ENCODE measurements at places on chromosomes 12 and 14. TPM values are rescaled to one million over a fixed set of nuclear protein-coding genes. Genes with fewer than 3 reads are reported as not detected.
A peak's percentile ranks its signal among the peaks of the same experiment; 100 is the strongest.

GRCh38 chr14:49972823-49973222 is 79.9 kb downstream of the ARF6 start:
- H3K27ac ChIP-seq: peak overlapping the region; percentile 95
- DNase-seq: no peak
- H3K4me3 ChIP-seq: no peak overlapping the region
- H3K4me1 ChIP-seq: peaks cover 47% of the 10 kb centered on the region
- H3K36me3 ChIP-seq: no peaks in the 10 kb centered on the region

DNA sequence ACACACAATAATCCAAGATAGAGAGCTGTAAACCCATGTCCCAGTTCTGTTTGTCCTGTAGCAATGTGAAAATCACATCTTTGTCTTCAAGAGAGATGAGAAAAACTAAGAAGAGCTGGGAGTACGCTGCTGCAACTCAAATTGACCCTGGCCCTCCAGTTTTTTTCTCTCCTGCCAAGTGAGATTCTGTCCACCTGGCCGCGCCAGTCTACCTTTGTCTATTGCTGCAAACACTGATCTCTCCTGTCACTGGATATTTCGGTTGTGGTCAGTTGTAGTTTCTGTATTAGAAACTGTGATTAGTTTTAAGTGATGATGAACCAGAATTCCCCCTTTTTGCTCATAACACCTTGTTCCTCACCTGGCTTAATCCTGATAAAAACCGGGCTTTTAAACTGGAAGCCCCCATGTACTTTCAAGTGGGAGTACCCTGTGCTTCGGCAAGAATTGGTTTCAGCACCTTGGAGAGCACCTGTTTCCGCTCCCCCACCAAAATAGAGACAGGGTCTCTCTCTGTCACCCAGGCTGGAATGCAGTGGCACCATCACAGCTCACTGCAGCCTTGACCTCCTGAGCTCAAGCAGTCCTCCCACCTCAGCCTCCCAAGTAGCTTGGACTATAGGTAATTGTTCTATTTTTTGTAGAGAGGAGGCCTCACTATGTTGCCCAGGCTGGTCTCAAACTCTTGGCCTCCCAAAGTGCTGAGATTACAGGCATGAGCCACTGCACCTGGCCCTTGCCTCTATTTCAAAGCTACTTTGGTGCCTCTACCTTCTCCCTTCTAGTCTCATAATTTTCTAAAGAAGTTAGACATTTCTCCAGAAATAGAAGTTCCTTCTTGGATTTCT is 156.8 kb downstream of the PHETA1 start:
- no peaks in the 10 kb centered on the region for H3K27me3 ChIP-seq
- no peak overlapping the region for H3K27ac ChIP-seq
- H3K4me3 ChIP-seq: no peak overlapping the region

GRCh38 chr12:6272300-6273204 is 37.9 kb upstream of the PLEKHG6 start:
- H3K4me3 ChIP-seq: no peak overlapping the region
- no peaks in the 10 kb centered on the region for H3K27me3 ChIP-seq
- H3K27ac ChIP-seq: no peak overlapping the region
- H3K36me3 ChIP-seq: no peaks in the 10 kb centered on the region

Gene PRPF40B
- total RNA-seq: 5.9 TPM

Gene ACVRL1
- total RNA-seq: not detected

- H3K4me3 ChIP-seq: no peak overlapping the region
- H3K4me1 ChIP-seq: peaks cover 3% of the 10 kb centered on the region
- H3K27me3 ChIP-seq: no peaks in the 10 kb centered on the region
- no peak for DNase-seq
- H3K27ac ChIP-seq: no peak overlapping the region
Observed at GRCh38 chr12:29376118-29376517, 4.9 kb downstream of the ERGIC2 start.

DNA sequence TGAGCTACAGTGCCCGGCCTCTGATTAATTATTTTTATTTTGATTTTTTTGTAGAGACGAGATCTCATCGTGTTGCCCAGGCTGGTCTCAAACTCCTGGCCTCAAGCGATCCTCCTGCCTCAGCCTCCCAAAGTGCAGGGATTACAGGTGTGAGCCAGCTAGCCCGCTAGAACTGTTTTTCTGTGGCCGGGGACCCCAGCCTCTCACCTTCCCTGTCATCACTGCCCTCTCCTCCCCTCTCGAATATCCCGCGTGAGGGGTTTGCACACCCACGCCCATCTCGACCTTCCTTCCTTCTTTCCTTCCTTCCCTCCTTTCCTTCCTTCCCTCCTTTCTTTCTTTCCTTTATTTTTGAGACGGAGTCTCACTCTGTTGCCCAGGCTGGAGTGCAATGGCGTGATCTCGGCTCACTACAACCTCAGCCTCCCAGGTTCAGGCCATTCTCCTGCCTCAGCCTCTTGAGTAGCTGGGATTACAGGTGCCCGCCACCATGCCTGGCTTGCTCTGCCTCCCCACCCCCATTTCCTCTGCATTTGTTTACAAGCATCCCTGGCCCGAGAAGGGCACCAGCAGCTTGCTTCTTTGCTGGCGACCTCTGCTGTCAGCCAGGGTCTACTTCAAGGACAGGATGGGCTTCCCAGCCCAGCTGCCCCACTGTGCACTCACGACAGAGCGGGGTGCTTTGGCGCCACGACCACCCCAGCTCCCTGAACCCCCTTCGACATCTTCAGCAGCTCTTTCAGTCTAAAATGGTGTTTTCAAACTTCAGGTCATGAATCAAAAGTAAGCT is 4.3 kb upstream of the TRAF3 start:
- no peak for DNase-seq
- no peak overlapping the region for H3K4me3 ChIP-seq
- H3K36me3 ChIP-seq: no peaks in the 10 kb centered on the region
- no peaks in the 10 kb centered on the region for H3K27me3 ChIP-seq

Gene ANO6
- total RNA-seq: 30.4 TPM

- no peak overlapping the region for H3K4me3 ChIP-seq
- no peak overlapping the region for H3K27ac ChIP-seq
- no peaks in the 10 kb centered on the region for H3K4me1 ChIP-seq
- peaks cover 2% of the 10 kb centered on the region for H3K27me3 ChIP-seq
- H3K36me3 ChIP-seq: no peaks in the 10 kb centered on the region
Observed at GRCh38 chr14:51070726-51071125, 24.2 kb downstream of the TRIM9 start.

GRCh38 chr14:64563696-64564095 is 13.9 kb downstream of the PPP1R36 start:
- no peaks in the 10 kb centered on the region for H3K27me3 ChIP-seq
- no peak overlapping the region for H3K4me3 ChIP-seq
- no peaks in the 10 kb centered on the region for H3K4me1 ChIP-seq

DNA sequence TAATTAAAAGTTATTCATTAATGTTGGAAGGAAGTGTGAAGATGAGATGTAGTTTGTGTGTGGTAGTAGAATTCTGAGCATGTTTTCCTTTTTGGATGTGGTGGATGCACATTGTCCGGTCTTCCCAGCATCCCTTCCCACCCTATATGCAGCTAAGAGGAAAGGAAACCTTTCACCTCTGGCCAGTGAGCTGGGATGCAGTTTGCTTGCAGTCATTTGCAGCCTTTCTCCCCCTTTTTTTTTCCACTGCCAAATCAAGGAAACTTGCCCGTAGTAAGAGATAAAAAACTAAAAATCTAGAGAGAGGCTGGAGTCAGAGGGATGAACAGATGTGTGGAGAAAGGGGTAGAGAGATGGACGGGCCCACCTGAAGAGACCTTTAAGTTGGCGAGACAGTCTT is 72.5 kb upstream of the SLC38A2 start:
- no peaks in the 10 kb centered on the region for H3K36me3 ChIP-seq
- DNase-seq: no peak
- no peaks in the 10 kb centered on the region for H3K27me3 ChIP-seq
- H3K4me1 ChIP-seq: peaks cover 4% of the 10 kb centered on the region
- no peak overlapping the region for H3K27ac ChIP-seq

GRCh38 chr12:52582486-52582885 is 8.8 kb upstream of the KRT74 start:
- no peak overlapping the region for H3K4me3 ChIP-seq
- peaks cover 31% of the 10 kb centered on the region for H3K4me1 ChIP-seq
- no peak overlapping the region for H3K27ac ChIP-seq
- no peaks in the 10 kb centered on the region for H3K27me3 ChIP-seq
- no peak for DNase-seq

Gene ATG2B
- 34.8 TPM for total RNA-seq

GRCh38 chr14:36626151-36626550 is 35.5 kb upstream of the PAX9 start:
- H3K36me3 ChIP-seq: no peaks in the 10 kb centered on the region
- H3K27me3 ChIP-seq: no peaks in the 10 kb centered on the region
- no peaks in the 10 kb centered on the region for H3K4me1 ChIP-seq
- no peak overlapping the region for H3K4me3 ChIP-seq
- DNase-seq: no peak
- no peak overlapping the region for H3K27ac ChIP-seq

DNA sequence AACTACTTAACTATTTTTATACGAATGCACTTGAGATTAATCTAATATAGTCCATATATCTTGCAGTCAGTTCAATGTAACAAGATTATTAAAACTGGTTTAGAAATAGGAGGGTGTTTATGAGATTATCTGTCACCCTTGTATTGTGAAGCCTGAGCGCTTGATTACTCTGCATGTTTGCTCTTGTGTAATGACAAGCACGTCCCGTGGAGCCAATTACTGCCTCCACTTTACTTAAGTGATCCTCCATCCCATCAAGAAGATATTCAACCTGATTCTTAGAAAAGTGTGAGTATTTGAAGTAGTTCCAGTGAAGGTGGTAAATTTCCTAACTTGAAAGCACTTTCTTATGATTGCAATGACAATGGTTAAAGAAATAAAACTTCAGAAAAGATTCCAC is 415.2 kb upstream of the GARIN6 start:
- DNase-seq: no peak
- no peaks in the 10 kb centered on the region for H3K36me3 ChIP-seq
- H3K27ac ChIP-seq: no peak overlapping the region
- H3K27me3 ChIP-seq: no peaks in the 10 kb centered on the region

- no peaks in the 10 kb centered on the region for H3K27me3 ChIP-seq
- H3K27ac ChIP-seq: no peak overlapping the region
- peaks cover 64% of the 10 kb centered on the region for H3K36me3 ChIP-seq
- no peaks in the 10 kb centered on the region for H3K4me1 ChIP-seq
- no peak for DNase-seq
Observed at GRCh38 chr12:4303750-4304149, 17.3 kb upstream of the TIGAR start.

GRCh38 chr12:30678221-30678620 is 17.4 kb downstream of the IPO8 start:
- no peaks in the 10 kb centered on the region for H3K4me1 ChIP-seq
- DNase-seq: no peak
- peaks cover 59% of the 10 kb centered on the region for H3K36me3 ChIP-seq
- H3K27ac ChIP-seq: no peak overlapping the region

GRCh38 chr12:11778713-11779685 is 129.5 kb downstream of the ETV6 start:
- DNase-seq: no peak
- H3K27ac ChIP-seq: no peak overlapping the region

GRCh38 chr12:61647566-61647965 is 612.6 kb upstream of the USP15 start:
- no peaks in the 10 kb centered on the region for H3K4me1 ChIP-seq
- DNase-seq: no peak
- no peak overlapping the region for H3K27ac ChIP-seq
- H3K27me3 ChIP-seq: no peaks in the 10 kb centered on the region
- H3K36me3 ChIP-seq: no peaks in the 10 kb centered on the region

DNA sequence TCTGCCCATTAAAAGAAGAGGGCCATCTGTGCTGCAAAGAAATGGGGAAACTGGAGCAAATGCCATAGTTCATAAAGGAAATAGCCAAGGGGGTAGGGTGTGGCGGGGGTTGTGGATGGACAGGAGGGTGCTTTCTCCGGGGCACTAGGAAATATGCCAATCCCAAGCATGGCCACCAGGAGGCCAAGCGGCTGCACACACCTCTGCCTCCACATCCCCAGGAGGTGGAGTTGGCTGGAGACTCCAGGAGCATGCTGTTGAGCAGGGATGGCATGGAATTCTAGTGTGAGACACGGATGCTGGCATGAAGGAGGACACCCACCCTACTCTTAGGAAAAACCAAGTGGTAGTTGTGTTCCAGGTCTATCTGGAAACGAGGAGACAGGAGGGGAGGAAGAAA is 25.2 kb downstream of the NID2 start:
- H3K36me3 ChIP-seq: no peaks in the 10 kb centered on the region
- H3K27me3 ChIP-seq: no peaks in the 10 kb centered on the region
- H3K4me3 ChIP-seq: no peak overlapping the region

GRCh38 chr14:31961896-31962295 is 115.2 kb upstream of the ARHGAP5 start:
- DNase-seq: no peak
- H3K27ac ChIP-seq: no peak overlapping the region
- H3K4me3 ChIP-seq: no peak overlapping the region
- H3K4me1 ChIP-seq: peaks cover 10% of the 10 kb centered on the region

Gene NPAS3
- total RNA-seq: not detected

GRCh38 chr14:83863042-83863774 is 1666.7 kb upstream of the FLRT2 start:
- no peaks in the 10 kb centered on the region for H3K27me3 ChIP-seq
- no peaks in the 10 kb centered on the region for H3K4me1 ChIP-seq
- no peak overlapping the region for H3K27ac ChIP-seq
- no peak overlapping the region for H3K4me3 ChIP-seq

DNA sequence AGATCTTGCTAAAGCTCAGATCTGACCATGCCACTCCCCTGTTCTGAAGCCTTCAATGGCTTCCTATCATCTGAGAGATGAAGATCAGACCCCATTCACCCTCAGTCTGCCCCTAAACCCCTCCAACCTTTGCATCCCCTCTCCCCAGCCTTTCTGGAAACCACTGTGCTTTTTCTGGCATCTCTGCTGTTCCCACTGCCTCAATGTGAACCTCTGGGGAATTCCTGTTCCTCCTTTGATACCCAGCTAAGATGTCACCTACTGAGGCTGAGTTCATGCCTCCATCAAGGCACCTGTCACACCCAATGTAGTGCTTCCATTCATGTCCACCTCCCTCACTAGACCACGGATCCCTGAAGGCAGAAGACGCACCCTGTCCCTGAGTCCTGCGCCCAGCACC is 19.3 kb downstream of the CYP46A1 start:
- H3K36me3 ChIP-seq: no peaks in the 10 kb centered on the region
- DNase-seq: no peak
- H3K4me3 ChIP-seq: no peak overlapping the region

GRCh38 chr12:112714166-112714710 is 77.3 kb upstream of the RPH3A start:
- no peaks in the 10 kb centered on the region for H3K27me3 ChIP-seq
- DNase-seq: no peak
- no peak overlapping the region for H3K4me3 ChIP-seq
- no peak overlapping the region for H3K27ac ChIP-seq
- no peaks in the 10 kb centered on the region for H3K4me1 ChIP-seq
- H3K36me3 ChIP-seq: no peaks in the 10 kb centered on the region

- peaks cover 25% of the 10 kb centered on the region for H3K4me1 ChIP-seq
- DNase-seq: no peak
- H3K27me3 ChIP-seq: no peaks in the 10 kb centered on the region
- H3K36me3 ChIP-seq: no peaks in the 10 kb centered on the region
- no peak overlapping the region for H3K4me3 ChIP-seq
Observed at GRCh38 chr14:68512088-68512487, 280.8 kb downstream of the ZFP36L1 start.

- no peak overlapping the region for H3K27ac ChIP-seq
- no peak overlapping the region for H3K4me3 ChIP-seq
- no peak for DNase-seq
- no peaks in the 10 kb centered on the region for H3K27me3 ChIP-seq
- H3K4me1 ChIP-seq: no peaks in the 10 kb centered on the region
Observed at GRCh38 chr12:67722296-67722695, 73.8 kb downstream of the DYRK2 start.
